ENCODE measurements at places on chromosomes 16 and 17. TPM values are rescaled to one million over a fixed set of nuclear protein-coding genes. Genes with fewer than 3 reads are reported as not detected.

DNA sequence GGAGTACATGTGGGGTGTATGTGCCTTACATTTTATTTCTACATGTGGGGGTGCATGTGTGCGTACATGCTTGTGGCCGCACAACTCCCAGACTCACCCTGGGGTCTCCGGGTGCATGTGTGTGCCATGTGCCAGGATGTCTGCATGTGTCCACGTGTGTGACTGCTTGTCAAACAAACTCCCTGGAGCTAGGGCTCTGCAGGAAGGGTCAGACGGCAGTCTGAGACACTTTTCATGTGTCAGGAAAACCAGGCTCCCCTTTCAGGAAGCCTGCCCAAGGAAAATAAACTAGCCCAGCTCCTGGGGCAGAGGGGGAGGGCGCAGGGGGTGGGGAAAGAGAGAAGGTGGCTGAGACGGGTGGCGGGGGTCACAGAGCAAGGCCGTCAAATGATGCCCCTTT, 44.7 kb downstream of the FZD2 start:
- no peak overlapping the region for H3K4me3 ChIP-seq
- no peak overlapping the region for H3K27ac ChIP-seq
- no peaks in the 10 kb centered on the region for H3K27me3 ChIP-seq
- peaks cover 14% of the 10 kb centered on the region for H3K4me1 ChIP-seq
- DNase-seq: no peak

- no peak for DNase-seq
- no peaks in the 10 kb centered on the region for H3K27me3 ChIP-seq
- H3K4me3 ChIP-seq: no peak overlapping the region
- H3K4me1 ChIP-seq: peaks cover 5% of the 10 kb centered on the region
- no peaks in the 10 kb centered on the region for H3K36me3 ChIP-seq
These were observed 21.5 kb upstream of the PECAM1 start for GRCh38 chr17:64411999-64412771.

DNA sequence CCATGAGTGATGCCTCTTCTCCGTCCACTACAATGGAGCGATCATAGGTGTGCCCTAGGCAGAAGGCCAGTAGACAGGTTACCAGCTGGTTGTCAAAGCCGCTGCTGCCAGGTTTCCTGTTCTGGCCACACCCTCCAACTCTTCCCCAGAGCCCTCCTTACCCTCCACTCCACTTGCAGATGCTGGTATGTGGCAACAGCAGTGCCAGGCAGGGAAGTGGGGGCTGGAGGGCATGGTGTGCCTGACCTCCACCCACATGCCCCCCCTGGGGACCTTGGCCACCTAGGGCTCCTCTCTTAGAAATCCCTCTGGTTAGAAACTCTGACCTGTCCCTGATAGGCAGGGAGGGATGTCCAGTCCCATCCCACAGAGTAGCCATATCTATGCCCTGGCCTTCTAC, 1.5 kb downstream of the RRAD start:
- H3K36me3 ChIP-seq: no peaks in the 10 kb centered on the region
- peaks cover 13% of the 10 kb centered on the region for H3K27me3 ChIP-seq
- H3K4me3 ChIP-seq: no peak overlapping the region
- no peak for DNase-seq
- H3K4me1 ChIP-seq: peaks cover 6% of the 10 kb centered on the region
- no peak overlapping the region for H3K27ac ChIP-seq

DNA sequence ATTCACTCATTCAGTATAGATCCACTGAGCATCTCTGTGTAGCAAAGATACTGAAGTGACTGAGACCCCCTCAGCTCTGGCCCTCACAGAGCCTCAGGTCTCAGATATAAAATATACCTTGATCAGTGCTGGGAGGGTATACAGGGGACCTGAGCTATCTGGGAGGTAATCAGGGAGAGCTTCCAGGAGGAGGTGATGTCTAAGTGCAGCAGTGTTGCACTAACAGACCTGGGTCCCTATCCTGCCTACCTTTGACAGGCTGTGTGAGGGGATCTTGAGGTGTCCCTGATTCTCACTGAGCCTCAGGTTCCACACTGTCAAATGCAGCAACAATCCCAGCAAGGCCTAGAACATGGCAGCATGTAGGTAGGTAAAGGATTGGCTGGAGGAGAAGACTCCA, 6.5 kb upstream of the ALKBH5 start:
- H3K4me1 ChIP-seq: peaks cover 13% of the 10 kb centered on the region
- no peaks in the 10 kb centered on the region for H3K36me3 ChIP-seq
- no peak overlapping the region for H3K27ac ChIP-seq
- H3K4me3 ChIP-seq: no peak overlapping the region
- no peak for DNase-seq

DNA sequence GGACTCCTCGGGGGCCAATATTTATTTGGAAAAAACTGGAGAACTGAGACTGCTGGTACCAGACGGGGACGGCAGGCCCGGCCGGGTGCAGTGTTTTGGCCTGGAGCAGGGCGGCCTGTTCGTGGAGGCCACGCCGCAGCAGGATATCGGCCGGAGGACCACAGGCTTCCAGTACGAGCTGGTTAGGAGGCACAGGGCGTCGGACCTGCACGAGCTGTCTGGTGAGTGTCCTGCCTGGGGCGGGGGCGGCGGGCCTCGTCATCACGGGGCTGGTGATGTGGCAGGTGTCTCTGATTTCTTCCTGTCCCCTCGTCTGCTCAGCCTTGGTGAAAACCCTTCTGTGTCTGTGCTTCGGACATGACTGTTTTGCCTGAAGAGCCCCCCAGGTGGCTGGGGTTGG, 5.7 kb downstream of the METRNL start:
- no peaks in the 10 kb centered on the region for H3K27me3 ChIP-seq
- no peak for DNase-seq
- peaks cover 34% of the 10 kb centered on the region for H3K4me1 ChIP-seq
- H3K36me3 ChIP-seq: no peaks in the 10 kb centered on the region
- H3K27ac ChIP-seq: no peak overlapping the region

DNA sequence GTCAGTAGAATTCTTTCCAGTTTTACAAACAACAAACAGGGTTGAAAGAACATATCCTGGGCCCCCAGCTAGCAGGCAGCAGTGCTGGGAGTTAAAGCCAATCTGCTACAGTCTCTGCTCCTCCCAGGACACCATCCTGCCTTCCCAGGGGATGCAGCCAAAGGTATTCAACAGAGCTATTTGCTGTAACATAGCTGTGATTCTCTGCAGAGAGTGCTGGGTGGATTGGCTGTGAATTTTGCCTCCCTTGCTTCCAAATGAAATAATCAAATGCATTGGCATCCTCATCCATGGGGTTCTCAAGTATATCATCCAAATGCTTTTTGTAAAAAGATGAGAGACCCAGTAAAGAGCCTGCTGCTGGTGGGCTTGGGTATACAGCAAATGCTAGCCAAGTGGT, 124.3 kb downstream of the NPIPB5 start:
- DNase-seq: no peak
- no peak overlapping the region for H3K4me3 ChIP-seq
- no peaks in the 10 kb centered on the region for H3K36me3 ChIP-seq
- no peak overlapping the region for H3K27ac ChIP-seq
- peaks cover 10% of the 10 kb centered on the region for H3K4me1 ChIP-seq

GRCh38 chr17:81371910-81372760, 23.1 kb upstream of the BAHCC1 start:
- no peak overlapping the region for H3K4me3 ChIP-seq
- H3K36me3 ChIP-seq: no peaks in the 10 kb centered on the region
- no peaks in the 10 kb centered on the region for H3K27me3 ChIP-seq
- H3K4me1 ChIP-seq: no peaks in the 10 kb centered on the region
- H3K27ac ChIP-seq: no peak overlapping the region
- DNase-seq: peak; percentile 39

GRCh38 chr17:65194670-65195334, 57.6 kb downstream of the RGS9 start:
- H3K4me1 ChIP-seq: peaks cover 31% of the 10 kb centered on the region
- DNase-seq: no peak
- H3K27me3 ChIP-seq: no peaks in the 10 kb centered on the region
- no peak overlapping the region for H3K27ac ChIP-seq

DNA sequence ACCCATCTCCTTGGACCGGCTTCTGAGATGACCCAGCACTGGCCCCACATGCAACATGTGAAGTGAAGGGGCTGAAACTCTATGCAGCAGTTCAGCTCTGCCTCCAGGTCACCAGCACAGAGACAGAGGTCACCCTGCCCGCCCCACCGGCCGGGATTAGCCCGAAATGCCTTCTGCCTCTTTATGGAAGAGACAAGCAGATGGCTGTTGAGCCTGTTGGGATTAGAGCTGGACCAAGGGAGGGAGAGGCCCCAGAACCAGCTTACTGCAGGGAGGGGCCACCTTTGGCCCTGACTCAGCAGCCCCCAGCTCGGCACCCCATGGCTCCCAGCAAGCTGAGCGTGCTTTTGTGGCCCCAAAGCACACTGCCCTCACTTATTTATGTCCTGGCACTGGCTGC, 5.7 kb downstream of the AIPL1 start:
- no peaks in the 10 kb centered on the region for H3K36me3 ChIP-seq
- no peak overlapping the region for H3K4me3 ChIP-seq
- H3K4me1 ChIP-seq: no peaks in the 10 kb centered on the region
- H3K27ac ChIP-seq: no peak overlapping the region

DNA sequence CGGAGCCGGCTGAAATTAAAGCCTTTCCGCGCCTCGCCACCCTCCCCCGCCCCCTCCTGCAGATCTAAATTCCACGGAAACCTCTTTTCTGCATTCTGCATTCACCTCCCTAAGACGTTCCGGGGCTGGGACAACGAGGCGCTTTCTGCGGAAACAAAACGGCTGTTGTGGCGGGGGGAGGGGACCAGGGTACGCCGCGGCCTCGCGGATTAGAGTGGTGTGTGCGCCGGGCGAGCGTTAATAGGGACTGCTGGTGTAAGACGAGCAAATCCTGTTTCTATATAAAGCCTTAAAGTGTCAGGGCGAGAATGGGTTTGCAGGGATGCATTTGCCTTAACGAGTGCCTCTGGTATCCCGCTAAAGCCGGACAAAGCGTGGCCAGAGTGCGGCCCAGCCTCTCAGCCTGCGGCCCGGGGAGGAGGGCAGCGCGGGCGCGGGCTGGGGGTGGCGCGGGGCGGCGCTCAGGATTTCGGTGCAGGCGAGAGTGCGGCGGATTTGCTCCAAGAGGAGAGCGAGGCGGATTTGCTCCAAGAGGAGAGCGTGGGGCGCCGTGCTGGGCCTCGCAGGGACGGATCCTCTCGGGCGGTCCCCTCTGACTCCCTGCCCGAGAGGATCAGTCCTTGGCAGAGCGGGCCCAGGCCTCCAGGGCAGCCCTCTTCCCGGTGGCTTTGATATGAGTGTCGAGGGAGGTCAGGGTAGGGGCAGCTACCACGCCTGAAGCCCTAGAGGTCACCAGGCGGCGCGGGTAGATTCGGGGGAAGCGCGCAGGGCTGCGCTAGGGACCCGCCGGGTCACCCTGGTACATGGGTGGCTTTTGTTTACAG, 5.1 kb downstream of the BAHCC1 start:
- peaks cover 12% of the 10 kb centered on the region for H3K4me1 ChIP-seq
- no peaks in the 10 kb centered on the region for H3K27me3 ChIP-seq
- H3K36me3 ChIP-seq: no peaks in the 10 kb centered on the region

- H3K4me3 ChIP-seq: no peak overlapping the region
- H3K27ac ChIP-seq: peak overlapping the region; percentile 17
- H3K36me3 ChIP-seq: no peaks in the 10 kb centered on the region
- H3K27me3 ChIP-seq: no peaks in the 10 kb centered on the region
- H3K4me1 ChIP-seq: peaks cover 20% of the 10 kb centered on the region
These were observed 10.0 kb downstream of the PITPNC1 start for GRCh38 chr17:67386965-67387551.

GRCh38 chr16:50940275-50940854, 198.5 kb downstream of the CYLD start:
- no peaks in the 10 kb centered on the region for H3K4me1 ChIP-seq
- no peaks in the 10 kb centered on the region for H3K27me3 ChIP-seq
- DNase-seq: no peak

GRCh38 chr16:55115506-55115905, 184.8 kb downstream of the IRX5 start:
- H3K27me3 ChIP-seq: no peaks in the 10 kb centered on the region
- H3K36me3 ChIP-seq: no peaks in the 10 kb centered on the region
- H3K27ac ChIP-seq: no peak overlapping the region
- H3K4me1 ChIP-seq: no peaks in the 10 kb centered on the region
- no peak overlapping the region for H3K4me3 ChIP-seq

- no peak overlapping the region for H3K4me3 ChIP-seq
- DNase-seq: no peak
- no peaks in the 10 kb centered on the region for H3K27me3 ChIP-seq
These were observed 19.1 kb downstream of the ITPRIPL2 start for GRCh38 chr16:19132898-19133297.

DNA sequence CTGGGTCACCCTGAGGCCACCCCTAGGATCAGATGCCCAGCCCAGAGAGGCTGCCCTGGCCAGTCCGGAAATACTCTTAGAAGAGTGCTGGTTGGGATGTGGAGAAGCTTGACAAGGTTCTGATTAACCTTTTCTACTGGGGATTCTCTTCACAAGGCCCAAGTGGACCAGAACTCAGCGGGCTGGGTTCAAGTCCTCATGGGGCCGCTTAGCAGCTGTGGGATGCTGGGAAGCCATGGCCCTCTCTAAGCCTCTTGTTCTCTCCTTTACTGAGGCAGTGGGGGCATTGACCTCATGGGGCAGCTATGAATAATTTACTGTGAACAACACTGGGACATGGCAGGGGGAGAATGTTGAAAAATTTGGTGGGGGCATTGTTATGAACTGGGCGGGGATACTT, 92.8 kb downstream of the CYLD start:
- no peak overlapping the region for H3K4me3 ChIP-seq
- no peaks in the 10 kb centered on the region for H3K36me3 ChIP-seq
- H3K27me3 ChIP-seq: peaks cover 15% of the 10 kb centered on the region

GRCh38 chr17:17120294-17120693, 78.0 kb downstream of the MPRIP start:
- peaks cover 27% of the 10 kb centered on the region for H3K4me1 ChIP-seq
- no peak overlapping the region for H3K4me3 ChIP-seq
- DNase-seq: no peak
- H3K27ac ChIP-seq: peak overlapping the region; percentile 12
- H3K36me3 ChIP-seq: peaks cover 28% of the 10 kb centered on the region

DNA sequence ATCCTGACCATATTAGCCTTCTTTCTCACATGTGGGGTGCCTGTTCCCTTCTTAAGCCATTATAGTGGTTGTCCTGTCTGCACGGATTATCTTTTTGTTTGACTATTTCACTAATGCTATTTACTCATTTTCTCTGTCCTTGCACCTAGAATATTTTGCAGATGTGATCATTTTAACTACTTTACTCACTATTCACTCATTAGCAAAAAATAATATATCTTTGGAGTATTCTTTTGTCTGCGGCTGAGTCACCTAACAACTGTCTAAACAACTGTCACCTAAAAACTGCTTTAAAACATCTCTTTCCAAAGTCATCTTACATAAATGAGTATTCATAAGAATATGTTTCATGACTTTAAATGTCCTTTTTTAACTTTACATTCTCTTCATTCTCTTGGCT, 87.4 kb downstream of the KCNJ2 start:
- no peak overlapping the region for H3K4me3 ChIP-seq
- H3K4me1 ChIP-seq: no peaks in the 10 kb centered on the region
- no peak overlapping the region for H3K27ac ChIP-seq
- H3K36me3 ChIP-seq: no peaks in the 10 kb centered on the region
- H3K27me3 ChIP-seq: peaks cover 3% of the 10 kb centered on the region

Gene ARHGDIG
- total RNA-seq: not detected

Gene CDK5R1
- total RNA-seq: 3.0 TPM

Gene IL32
- 8.8 TPM for total RNA-seq

Gene CRYM
- total RNA-seq: not detected

Gene ABCC12
- not detected for total RNA-seq

Gene SMTNL2
- total RNA-seq: not detected

Gene XYLT1
- not detected for total RNA-seq

Data from PC-3 (cell line).